ENCODE measurements at places on chromosomes 7 and 10.

DNA sequence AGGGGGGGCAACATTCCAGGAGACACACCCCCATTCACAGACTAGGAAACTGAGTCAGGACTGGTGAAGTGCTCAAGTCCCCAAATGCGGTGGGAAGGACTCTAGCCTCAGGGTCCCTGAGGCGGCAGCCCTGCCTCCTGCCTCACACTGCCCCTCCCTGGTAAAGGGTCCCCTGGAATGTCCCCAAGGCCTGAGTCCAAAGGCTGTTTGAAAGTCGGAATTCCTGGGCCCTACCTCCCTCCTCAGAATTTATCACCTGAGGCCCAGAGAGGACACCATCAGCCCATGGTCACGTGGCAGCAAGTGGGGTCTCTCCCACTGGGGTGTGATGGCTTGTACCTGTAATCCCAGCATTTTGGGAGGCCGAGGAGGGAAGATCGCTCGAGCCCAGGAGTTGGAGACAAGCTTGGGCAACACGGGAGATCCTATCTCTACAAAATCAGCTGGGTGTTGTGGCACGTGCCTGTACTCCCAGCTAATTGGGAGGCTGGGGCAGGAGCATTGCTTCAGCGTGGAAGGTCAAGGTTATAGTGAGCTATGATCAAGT lies 110.3 kb upstream of the TNRC18 start:
- DNase-seq, result no peak

- DNase-seq, result peak; percentile 6
Measured at GRCh38 chr7:149865437-149865836, 8.3 kb upstream of the ATP6V0E2 start.

- no peak for DNase-seq
Measured at GRCh38 chr10:26384600-26384999, 53.5 kb upstream of the APBB1IP start.

DNA sequence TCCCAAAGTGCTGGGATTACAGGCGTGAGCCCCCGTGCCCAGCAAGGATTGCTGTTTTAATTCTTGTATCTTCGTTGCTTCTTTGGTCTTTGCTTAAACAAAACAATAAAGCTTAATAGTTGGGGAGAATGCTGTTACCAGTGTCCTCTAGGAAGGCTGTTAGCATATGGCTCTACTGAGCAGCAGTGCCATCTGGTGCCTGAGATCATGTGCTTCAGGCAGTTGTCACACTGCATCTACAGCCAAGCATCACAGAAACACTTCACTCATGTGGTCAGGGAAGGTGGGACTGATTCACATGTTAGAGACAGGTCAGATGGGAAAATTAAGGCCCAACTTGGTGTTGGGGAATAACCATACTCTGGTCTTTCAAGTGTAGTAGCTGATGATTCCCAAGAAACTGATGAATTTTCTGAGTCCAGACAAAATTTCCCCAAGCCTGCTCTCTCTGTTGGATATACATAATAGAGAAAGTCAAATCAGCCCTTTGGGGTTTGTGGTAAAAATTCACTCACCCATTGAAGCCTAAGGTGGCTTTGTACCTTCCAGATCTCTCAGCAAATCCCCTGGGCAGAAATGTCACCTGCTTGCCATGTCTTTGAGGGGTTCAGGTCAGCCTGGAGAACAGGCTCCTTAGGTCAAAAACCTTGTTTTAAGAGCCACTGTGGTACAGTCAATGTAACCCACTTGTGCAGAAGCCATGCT lies 28.4 kb downstream of the UBE2D4 start:
- peak; percentile 51 for DNase-seq

DNA sequence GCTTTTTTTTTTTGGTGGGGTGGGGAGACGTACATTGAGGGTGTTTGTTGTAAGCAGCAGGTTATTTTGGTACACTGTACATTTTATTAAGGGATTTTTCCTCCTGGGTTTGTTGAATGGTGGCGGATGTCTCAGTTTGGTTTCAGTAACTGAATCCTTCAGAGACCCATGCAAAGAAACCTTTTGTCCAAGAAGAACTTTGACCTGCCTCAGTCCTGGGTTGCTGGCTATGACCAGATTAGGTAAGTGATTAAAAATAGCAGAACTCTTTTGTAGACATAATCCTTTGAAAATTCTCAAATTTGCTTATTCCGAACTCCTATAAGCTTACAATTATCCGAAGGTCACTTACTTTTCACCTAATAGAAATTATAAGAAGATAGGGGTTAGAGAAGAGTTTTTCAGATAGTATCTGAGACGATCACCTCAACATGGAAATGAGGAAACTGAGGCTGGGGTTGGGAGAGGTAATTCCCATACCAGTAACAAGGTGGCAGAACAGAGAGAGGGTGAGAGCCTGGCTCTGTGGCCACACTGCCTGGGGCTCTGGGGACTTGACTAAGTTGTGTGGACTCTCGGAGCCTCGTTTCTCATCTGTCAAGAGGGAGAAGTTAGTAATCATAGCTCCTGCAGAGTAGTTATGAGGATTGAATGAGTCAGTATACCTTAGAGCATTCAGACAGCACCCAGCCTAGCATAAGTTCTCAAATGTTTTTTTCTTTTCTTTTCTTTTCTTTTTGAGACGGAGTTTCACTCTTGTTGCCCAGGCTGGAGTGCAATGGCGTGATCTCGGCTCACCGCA lies 87.4 kb downstream of the CCNY start:
- peak; percentile 80 for DNase-seq

DNA sequence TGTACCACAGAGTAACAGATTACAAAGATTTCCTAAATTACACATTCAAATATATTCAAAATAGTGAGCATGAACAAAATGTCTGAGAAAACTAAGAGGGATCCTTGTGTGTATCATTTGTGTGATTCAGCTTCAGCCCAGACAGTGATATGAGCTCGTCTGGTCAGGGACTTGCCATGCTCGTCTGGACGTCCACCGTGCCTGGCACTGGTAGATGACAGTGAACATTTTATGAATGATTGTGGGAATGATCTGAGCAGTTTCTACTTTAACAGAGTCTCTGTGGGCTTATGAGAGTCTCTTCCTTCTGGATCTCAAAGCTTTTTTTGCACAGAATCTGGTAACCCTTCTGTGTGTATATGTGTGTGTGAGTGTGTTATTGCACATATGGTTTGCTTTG lies 34.2 kb upstream of the ANKRD2 start:
- DNase-seq, result no peak

DNA sequence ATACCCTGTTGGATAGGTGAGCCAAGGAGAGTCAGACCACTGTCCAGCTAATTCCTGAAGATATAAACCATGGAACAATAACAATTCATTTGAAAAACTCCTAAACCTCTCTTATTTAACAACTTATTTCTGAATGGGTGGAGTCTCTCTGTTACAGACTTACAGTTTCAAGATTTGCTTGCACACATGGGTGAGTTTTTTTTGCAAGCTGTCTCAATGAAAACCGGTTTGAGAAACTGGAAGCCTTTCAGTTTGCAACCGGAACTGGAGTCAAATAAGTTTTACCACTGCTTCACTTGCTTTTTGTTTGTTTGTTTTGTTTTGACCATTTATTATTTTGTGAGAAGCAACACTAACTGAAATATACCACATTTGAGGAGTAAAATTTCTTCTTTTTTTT lies 243.8 kb downstream of the MTERF1 start:
- no peak for DNase-seq

DNA sequence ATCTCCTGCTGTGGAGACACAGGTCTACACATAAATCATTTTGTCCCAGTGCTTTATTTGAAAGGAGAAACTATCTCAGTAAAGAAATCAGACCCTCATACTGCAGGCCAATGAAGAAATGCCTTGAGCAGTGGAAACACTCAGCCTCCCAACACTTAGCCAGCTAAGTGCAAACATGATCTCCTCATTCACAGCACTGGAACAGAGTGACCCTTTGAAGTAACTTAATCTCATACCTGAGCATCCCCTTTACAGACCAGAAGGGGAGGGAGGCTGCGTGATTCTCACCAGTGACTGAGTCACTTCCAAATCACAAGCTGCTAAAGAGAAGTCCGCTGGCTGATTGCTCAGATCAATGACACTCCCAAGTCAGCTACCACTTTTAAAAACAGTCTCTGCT lies 4.5 kb downstream of the CHST15 start:
- DNase-seq, result no peak
